ENCODE measurements at places on chromosomes 2 and 18. TPM values are rescaled to one million over a fixed set of nuclear protein-coding genes. Genes with fewer than 3 reads are reported as not detected.

PDCD1 gene
- not detected for total RNA-seq

SULT1C4 gene
- 6.6 TPM for total RNA-seq

CFC1 gene
- total RNA-seq, result not detected

RHBDD1 gene
- 89.4 TPM for total RNA-seq

TCF23 gene
- total RNA-seq, result not detected

SEMA4F gene
- total RNA-seq, result 15.3 TPM

All from occipital lobe (tissue), 3 donors.